Effector memory CD4-positive, alpha-beta T cell (primary cell): ENCODE measurements at places on chromosomes 12 and 14.

DNA sequence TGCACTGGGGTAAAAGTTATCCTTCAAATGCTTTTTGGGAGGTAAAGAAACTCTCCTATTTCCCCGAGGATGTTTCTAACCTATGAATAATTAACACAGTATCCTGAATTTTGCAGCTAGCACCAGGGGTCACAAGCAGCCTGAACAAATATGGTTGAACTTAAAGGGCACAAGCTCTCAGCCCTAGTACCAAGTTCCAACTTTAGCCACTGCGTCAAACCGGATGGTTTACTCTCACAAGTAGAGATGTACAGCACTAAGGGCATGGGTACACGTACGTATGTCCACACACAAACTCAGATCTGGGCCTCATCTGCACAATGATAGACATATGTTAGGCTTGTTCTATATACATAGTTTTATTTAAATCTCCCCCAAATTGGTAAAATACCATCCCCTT is 4.7 kb downstream of the CCDC88C start:
- H3K36me3 ChIP-seq: peaks cover 16% of the 10 kb centered on the region
- no peak for DNase-seq
- H3K4me3 ChIP-seq: peak overlapping the region; percentile 10
- peak overlapping the region; percentile 91 for H3K27ac ChIP-seq
- no peaks in the 10 kb centered on the region for H3K27me3 ChIP-seq

GRCh38 chr14:36129181-36129580 is 47.3 kb downstream of the PTCSC3 start:
- H3K27me3 ChIP-seq: no peaks in the 10 kb centered on the region
- H3K4me1 ChIP-seq: no peaks in the 10 kb centered on the region
- no peaks in the 10 kb centered on the region for H3K36me3 ChIP-seq
- DNase-seq: no peak

- no peaks in the 10 kb centered on the region for H3K4me1 ChIP-seq
- DNase-seq: no peak
- no peak overlapping the region for H3K27ac ChIP-seq
Observed at GRCh38 chr12:119788786-119789185, 88.3 kb downstream of the CIT start.

- H3K27ac ChIP-seq: no peak overlapping the region
- no peaks in the 10 kb centered on the region for H3K4me1 ChIP-seq
- no peak overlapping the region for H3K4me3 ChIP-seq
- H3K36me3 ChIP-seq: no peaks in the 10 kb centered on the region
- no peak for DNase-seq
Observed at GRCh38 chr12:49865109-49865781, 22.3 kb upstream of the BCDIN3D start.

DNA sequence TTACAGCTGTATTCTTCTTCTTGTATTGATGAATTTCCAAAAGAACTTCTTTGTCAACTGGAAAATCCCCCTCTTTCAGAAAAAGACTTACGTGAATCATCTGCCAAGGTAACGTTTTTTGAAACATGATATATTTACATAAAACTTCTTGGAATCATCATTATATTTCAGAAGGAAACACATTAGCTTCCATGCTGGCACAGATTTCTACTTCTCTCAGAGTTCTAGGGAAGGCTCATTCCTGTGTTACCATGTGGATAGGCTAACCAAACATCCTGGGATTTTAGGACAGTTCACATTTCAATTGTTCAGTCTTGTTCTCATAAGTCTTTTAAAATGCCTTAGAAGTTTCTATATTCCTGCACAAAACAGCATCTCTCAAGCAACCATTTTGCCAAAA is 120.3 kb upstream of the NEDD1 start:
- no peak for DNase-seq
- H3K27me3 ChIP-seq: no peaks in the 10 kb centered on the region
- no peak overlapping the region for H3K27ac ChIP-seq
- no peaks in the 10 kb centered on the region for H3K4me1 ChIP-seq
- H3K4me3 ChIP-seq: no peak overlapping the region

DNA sequence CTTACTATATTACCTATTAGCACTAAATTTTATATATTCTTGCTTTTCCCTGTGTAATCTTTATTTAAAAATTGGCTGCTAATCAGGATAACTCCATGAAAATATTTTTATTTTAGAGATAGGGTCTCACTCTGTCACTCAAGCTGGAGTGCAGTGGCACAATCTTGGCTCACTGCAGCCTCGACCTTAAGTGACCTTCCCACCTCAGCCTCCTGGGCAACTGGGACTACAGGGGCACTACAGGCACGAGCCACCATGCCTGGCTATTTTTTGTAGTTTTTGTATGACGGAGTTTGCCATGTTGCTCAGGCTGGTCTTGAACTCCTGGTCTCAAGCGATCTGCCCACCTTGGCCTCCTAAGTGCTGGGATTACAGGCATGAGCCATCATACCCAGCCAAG is 32.4 kb upstream of the VCPKMT start:
- no peak for DNase-seq
- no peaks in the 10 kb centered on the region for H3K27me3 ChIP-seq

DNA sequence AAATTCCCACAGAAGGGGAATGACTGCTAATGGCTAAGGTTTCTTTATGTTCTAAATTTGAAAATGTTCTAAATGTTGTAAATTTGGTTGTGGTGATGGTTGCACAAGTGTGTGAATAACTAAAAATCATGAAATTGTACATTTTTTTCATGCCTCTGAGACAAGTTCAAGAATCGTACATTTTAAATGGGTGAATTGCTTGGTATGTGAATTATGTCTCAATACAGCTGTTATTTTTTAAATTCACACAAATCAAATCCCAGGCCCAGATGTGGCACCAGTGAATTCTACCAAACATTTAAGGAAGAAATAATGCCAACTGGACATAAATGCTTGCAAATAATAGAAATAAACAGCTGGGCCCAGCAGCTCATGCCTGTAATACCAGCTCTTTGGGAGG is 28.6 kb upstream of the RND1 start:
- no peak overlapping the region for H3K4me3 ChIP-seq
- no peaks in the 10 kb centered on the region for H3K36me3 ChIP-seq
- no peak overlapping the region for H3K27ac ChIP-seq
- no peak for DNase-seq

DNA sequence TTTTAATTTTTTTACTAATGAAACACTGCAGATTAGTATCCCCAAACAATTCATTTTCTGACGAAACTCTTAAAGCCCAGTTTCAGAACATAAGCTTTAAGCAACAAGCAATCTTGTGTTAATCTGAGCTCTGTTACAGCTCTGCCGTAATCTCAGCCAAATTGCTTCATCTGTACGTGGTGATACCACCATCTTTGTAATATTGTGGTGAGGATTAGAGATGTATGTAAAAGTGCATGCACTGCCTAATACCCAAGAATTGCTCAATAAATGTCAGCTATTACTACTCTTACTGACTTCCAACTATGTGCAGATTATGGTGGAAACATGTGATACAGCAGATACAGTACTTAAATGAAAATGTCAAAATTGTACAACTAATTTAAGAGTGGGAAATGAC is 1.8 kb downstream of the AKAP5 start:
- H3K27ac ChIP-seq: no peak overlapping the region
- no peaks in the 10 kb centered on the region for H3K27me3 ChIP-seq
- H3K4me3 ChIP-seq: no peak overlapping the region

- H3K4me1 ChIP-seq: peaks cover 30% of the 10 kb centered on the region
- no peak overlapping the region for H3K4me3 ChIP-seq
- no peak for DNase-seq
- H3K36me3 ChIP-seq: no peaks in the 10 kb centered on the region
Observed at GRCh38 chr12:122106843-122107242, 28.3 kb downstream of the MLXIP start.

- no peak overlapping the region for H3K4me3 ChIP-seq
- H3K27me3 ChIP-seq: no peaks in the 10 kb centered on the region
- no peak overlapping the region for H3K27ac ChIP-seq
- DNase-seq: no peak
Observed at GRCh38 chr14:34103176-34103575, 152.3 kb upstream of the EGLN3 start.

DNA sequence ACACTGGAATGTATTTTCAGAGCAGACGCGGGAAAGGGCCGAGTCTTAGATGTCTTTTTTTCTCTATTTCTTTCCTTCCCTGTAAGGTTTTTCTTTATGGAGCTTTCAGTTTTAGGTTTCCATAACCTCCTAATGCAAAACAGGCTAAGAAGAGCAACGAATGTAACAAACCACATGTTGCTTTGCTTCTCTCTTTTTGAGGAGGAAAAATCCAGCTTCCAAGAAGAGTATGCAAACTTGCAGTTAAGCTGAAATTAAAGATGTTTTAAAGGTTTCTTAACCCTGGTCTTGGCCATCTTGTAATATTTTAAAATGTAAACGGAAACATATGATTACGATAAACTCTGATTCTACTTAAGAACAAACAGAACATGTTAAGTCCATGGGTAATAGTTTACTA is 86.9 kb downstream of the PRICKLE1 start:
- H3K4me1 ChIP-seq: no peaks in the 10 kb centered on the region
- DNase-seq: no peak
- no peak overlapping the region for H3K27ac ChIP-seq
- H3K36me3 ChIP-seq: no peaks in the 10 kb centered on the region
- no peak overlapping the region for H3K4me3 ChIP-seq

DNA sequence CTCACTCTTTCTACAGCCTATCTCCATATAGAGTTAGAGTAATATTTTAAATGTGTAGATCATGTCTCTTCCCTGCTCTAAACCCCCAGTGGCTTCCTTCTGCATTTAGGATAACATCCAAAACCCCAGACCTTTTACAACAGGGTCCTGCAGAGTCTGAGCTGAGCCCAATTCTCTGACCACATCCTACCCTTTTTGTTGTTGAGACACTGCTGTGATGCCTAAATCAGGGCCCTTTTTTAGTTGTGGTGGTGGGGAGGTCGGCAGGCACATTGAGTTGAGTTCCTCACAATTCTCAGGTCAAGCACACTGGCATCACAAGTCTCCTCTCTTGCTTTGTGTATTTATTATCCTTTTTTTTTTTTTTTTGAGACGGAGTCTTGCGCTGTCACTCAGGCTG is 1.8 kb upstream of the DDX47 start:
- H3K4me3 ChIP-seq: no peak overlapping the region
- DNase-seq: no peak
- H3K36me3 ChIP-seq: peaks cover 2% of the 10 kb centered on the region

GRCh38 chr14:50821510-50822464 is 9.2 kb downstream of the NIN start:
- H3K4me1 ChIP-seq: peaks cover 26% of the 10 kb centered on the region
- H3K27me3 ChIP-seq: no peaks in the 10 kb centered on the region
- peak overlapping the region; percentile 46 for H3K27ac ChIP-seq
- DNase-seq: peak; percentile 30

DNA sequence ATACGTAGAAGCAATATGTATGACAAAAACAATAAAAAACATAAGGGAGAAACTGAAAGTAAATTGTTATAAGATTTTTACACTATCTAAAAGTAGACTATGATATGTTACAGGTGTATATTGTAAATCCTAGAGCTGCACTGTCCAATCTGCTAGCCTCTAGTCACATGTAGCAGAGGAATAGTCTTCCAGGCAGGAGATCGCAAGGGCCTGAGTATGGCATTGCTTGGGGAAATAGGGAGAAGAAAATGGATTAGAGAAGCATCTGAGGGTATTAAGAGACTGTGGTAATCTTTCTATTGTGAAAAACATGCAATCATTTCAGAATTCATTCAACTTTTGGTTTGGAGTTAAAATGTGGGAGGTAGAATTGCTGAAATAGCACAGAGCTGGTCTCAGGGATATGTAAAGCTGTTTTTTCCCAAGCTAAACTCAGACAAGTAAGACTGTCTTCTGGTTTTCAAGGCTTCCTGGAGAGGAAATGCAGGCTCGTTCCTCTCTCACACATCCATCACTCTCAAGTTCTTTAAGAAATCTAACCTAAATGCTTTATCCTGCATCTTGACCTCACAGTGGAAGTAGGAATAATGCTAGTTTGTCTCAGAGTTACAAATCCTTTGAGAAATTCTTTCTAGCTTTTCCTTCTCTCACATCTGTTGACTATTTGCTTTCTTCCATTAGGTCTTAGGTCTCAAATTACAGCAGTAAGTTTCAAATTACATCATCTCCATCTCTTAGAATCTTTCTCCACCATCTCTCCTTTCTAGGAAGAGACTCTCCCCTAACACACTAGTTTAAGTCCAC is 7.6 kb upstream of the CCDC184 start:
- H3K4me3 ChIP-seq: no peak overlapping the region
- H3K27me3 ChIP-seq: no peaks in the 10 kb centered on the region
- H3K36me3 ChIP-seq: no peaks in the 10 kb centered on the region
- H3K27ac ChIP-seq: no peak overlapping the region
- DNase-seq: no peak

DNA sequence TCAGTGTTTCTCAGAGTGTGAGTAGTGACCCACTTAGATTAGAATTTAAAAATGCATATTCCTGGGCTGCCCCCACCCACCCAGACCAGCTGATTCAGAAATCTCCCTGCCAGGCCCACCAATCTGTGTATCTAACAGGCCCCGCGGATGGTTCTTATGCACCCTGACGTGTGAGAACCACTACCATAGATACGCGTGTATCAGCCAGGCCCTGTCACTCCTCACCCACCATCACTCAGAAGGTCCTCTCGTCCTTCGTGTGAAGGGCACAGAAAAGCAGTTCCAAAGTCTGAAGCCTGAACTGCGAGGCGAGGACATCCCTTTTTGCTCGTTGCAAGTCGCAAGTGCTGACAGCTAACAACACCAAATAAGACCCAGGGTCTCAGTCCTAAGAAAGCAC is 72.4 kb downstream of the IFT43 start:
- no peak for DNase-seq
- no peak overlapping the region for H3K4me3 ChIP-seq
- no peaks in the 10 kb centered on the region for H3K36me3 ChIP-seq
- H3K27me3 ChIP-seq: no peaks in the 10 kb centered on the region
- H3K4me1 ChIP-seq: no peaks in the 10 kb centered on the region
- no peak overlapping the region for H3K27ac ChIP-seq

DNA sequence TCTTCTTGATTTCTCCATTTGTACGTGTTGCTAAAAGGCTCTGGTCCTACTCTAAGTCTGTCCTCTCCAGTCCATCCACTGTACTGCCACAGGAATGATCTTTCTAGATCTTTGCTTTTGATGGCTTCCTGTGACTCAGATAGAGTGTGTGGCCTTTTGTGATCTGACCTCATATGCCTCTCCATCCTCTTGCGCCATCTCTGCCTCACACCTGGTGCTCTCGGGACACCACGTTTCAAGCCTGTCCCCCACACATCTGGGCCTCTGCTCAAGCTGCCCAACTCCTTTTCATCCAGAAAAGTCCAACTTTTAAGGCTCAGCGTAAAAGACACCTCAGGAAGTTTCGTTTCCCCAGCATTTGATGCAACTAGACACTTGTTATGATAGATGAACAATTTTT is 39.0 kb downstream of the DCAF4 start:
- H3K4me1 ChIP-seq: no peaks in the 10 kb centered on the region
- DNase-seq: no peak
- H3K27ac ChIP-seq: no peak overlapping the region
- peaks cover 10% of the 10 kb centered on the region for H3K36me3 ChIP-seq
- no peaks in the 10 kb centered on the region for H3K27me3 ChIP-seq
- H3K4me3 ChIP-seq: no peak overlapping the region

- H3K4me1 ChIP-seq: no peaks in the 10 kb centered on the region
- H3K4me3 ChIP-seq: no peak overlapping the region
- no peaks in the 10 kb centered on the region for H3K36me3 ChIP-seq
- DNase-seq: no peak
Observed at GRCh38 chr12:88371416-88372183, 208.7 kb downstream of the KITLG start.
